A549 treated with DMSO at 1 μM for 4 hours (cell line): ENCODE measurements at places on chromosomes 2 and 18. TPM values are rescaled to one million over a fixed set of nuclear protein-coding genes. Genes with fewer than 3 reads are reported as not detected.

The SP5 gene
- total RNA-seq: 0.05 TPM in 1 of 5 replicates, not detected in the others

The GREB1L gene
- 1.7 to 3.9 TPM (median 2.2 TPM) in 5 replicates for total RNA-seq

The CDH2 gene
- total RNA-seq: 33.3 to 52.2 TPM (median 44.8 TPM) in 5 replicates

The FOSL2 gene
- 42.2 to 52.1 TPM (median 48.9 TPM) in 5 replicates for total RNA-seq

The C1GALT1C1L gene
- 1.7 to 2.3 TPM (median 2.1 TPM) in 5 replicates for total RNA-seq

The NMUR1 gene
- total RNA-seq: 0.04 TPM in 1 of 5 replicates, not detected in the others

The MXD1 gene
- total RNA-seq: 2.3 to 3.6 TPM (median 2.7 TPM) in 5 replicates

The ANKRD30B gene
- not detected in 5 replicates for total RNA-seq

The VWC2L gene
- total RNA-seq: not detected in 5 replicates

The EMX1 gene
- total RNA-seq: 0.07 to 0.38 TPM (median 0.10 TPM) in 4 of 5 replicates, not detected in the other

The MRO gene
- 0.09 to 0.36 TPM (median 0.25 TPM) in 5 replicates for total RNA-seq

The HTR2B gene
- 0.07 to 0.22 TPM (median 0.09 TPM) in 5 replicates for total RNA-seq

The ACMSD gene
- not detected in 5 replicates for total RNA-seq

The RAB27B gene
- 11.2 to 20.5 TPM (median 14.8 TPM) in 5 replicates for total RNA-seq

The NXPH2 gene
- total RNA-seq: not detected in 5 replicates

The ABCA12 gene
- 0.16 to 0.24 TPM (median 0.19 TPM) in 5 replicates for total RNA-seq

The DSG1 gene
- total RNA-seq: not detected in 5 replicates
